ENCODE measurements at places on chromosomes 2 and 18. TPM values are rescaled to one million over a fixed set of nuclear protein-coding genes. Genes with fewer than 3 reads are reported as not detected.
A peak's percentile ranks its signal among the peaks of the same experiment; 100 is the strongest.

The C2orf15 gene
- 0.82 TPM for total RNA-seq

The PAX8 gene
- 5.4 TPM for total RNA-seq

The TMEM200C gene
- total RNA-seq, result 0.16 TPM

The NTSR2 gene
- total RNA-seq, result not detected

The KLHL30 gene
- not detected for total RNA-seq

The SLC9A4 gene
- not detected for total RNA-seq

The PTPRN gene
- 0.60 TPM for total RNA-seq

The MCM6 gene
- 0.37 TPM for total RNA-seq

DNA sequence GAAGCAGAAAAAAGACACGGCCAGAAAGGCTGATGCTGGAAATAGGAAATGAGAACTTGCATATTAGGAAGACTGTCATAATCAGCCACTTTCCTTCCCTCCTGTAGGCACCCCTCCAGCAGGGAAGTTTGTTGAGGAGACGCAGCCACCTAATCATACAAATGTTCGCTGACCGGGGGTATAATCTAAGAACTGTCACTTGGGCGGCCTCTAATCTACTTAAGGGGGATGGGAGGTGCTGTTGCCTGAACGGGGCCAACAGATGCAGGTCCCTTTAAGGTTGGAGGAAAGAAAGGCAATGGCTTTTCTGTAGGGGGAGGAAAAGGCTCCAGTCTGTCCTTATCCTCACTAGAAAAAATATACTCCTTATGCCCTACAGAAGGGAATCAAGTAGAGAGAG, 50.6 kb downstream of the DNAJC10 start:
- H3K27me3 ChIP-seq, result no peaks in the 10 kb centered on the region
- no peaks in the 10 kb centered on the region for H3K4me1 ChIP-seq
- no peak for DNase-seq
- H3K27ac ChIP-seq, result no peak overlapping the region

GRCh38 chr2:216985658-216986141, 125.8 kb upstream of the TNP1 start:
- no peaks in the 10 kb centered on the region for H3K36me3 ChIP-seq
- no peaks in the 10 kb centered on the region for H3K27me3 ChIP-seq
- DNase-seq, result no peak
- H3K4me1 ChIP-seq, result no peaks in the 10 kb centered on the region
- no peak overlapping the region for H3K4me3 ChIP-seq

GRCh38 chr2:106104332-106105062, 89.6 kb downstream of the UXS1 start:
- DNase-seq, result peak; percentile 59
- H3K4me3 ChIP-seq, result no peak overlapping the region
- no peaks in the 10 kb centered on the region for H3K36me3 ChIP-seq
- no peaks in the 10 kb centered on the region for H3K4me1 ChIP-seq

DNA sequence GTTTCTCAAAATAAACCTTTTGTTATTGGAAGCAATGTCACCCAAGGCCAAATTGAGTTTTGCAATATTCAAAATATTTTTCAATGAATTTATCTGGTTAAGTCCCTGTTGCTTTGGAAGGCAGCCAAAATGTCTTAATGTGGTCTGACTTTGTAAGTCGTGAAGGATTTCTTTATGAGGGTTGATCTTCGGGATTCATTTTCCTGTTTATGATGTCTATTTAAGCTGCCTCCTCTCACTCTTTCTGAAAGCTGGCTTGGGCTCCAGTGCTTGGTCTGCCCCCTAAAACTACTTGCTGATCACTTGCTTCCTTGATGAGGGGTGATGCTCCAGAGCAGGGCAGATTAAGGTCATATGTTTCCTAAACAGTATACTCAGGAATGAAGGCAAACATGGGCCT, 141.1 kb downstream of the ANTXR1 start:
- no peaks in the 10 kb centered on the region for H3K27me3 ChIP-seq
- no peaks in the 10 kb centered on the region for H3K36me3 ChIP-seq
- H3K4me1 ChIP-seq, result peaks cover 9% of the 10 kb centered on the region
- H3K4me3 ChIP-seq, result no peak overlapping the region

- no peaks in the 10 kb centered on the region for H3K4me1 ChIP-seq
- DNase-seq, result no peak
- no peak overlapping the region for H3K27ac ChIP-seq
- no peaks in the 10 kb centered on the region for H3K36me3 ChIP-seq
- no peak overlapping the region for H3K4me3 ChIP-seq
Observed at GRCh38 chr18:3972291-3972930, 482.7 kb downstream of the DLGAP1 start.

- H3K4me3 ChIP-seq, result no peak overlapping the region
- no peaks in the 10 kb centered on the region for H3K27me3 ChIP-seq
- H3K36me3 ChIP-seq, result no peaks in the 10 kb centered on the region
- H3K4me1 ChIP-seq, result peaks cover 15% of the 10 kb centered on the region
Observed at GRCh38 chr2:43012966-43013365, 213.4 kb downstream of the ZFP36L2 start.

GRCh38 chr18:46630160-46630559, 26.9 kb downstream of the LOXHD1 start:
- no peaks in the 10 kb centered on the region for H3K36me3 ChIP-seq
- no peak for DNase-seq
- no peak overlapping the region for H3K27ac ChIP-seq
- no peaks in the 10 kb centered on the region for H3K27me3 ChIP-seq
- no peak overlapping the region for H3K4me3 ChIP-seq

DNA sequence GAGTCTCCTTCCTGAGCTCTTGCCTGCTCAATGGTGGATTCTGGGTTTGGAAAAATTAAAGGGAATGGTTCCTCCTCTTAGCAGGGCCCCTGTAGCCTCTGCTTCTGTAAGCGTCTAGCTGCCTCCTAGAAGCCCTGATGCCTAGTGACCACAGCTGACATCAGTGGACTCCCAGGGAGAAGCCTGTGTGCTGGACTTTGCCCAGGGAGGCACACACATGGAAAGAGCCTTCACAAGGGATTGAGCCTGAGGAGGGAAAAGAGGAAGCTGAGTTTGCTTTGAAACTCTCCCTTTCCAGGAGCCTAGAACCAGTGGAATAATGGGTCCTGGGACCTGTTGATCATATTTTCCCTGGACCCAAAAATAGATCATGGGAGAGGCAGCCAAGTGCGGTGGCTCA, 1.4 kb upstream of the CFAP65 start:
- H3K36me3 ChIP-seq, result no peaks in the 10 kb centered on the region
- H3K4me1 ChIP-seq, result no peaks in the 10 kb centered on the region
- H3K27ac ChIP-seq, result no peak overlapping the region
- no peak overlapping the region for H3K4me3 ChIP-seq

- DNase-seq, result no peak
- H3K27ac ChIP-seq, result no peak overlapping the region
- H3K4me3 ChIP-seq, result no peak overlapping the region
- no peaks in the 10 kb centered on the region for H3K27me3 ChIP-seq
- no peaks in the 10 kb centered on the region for H3K36me3 ChIP-seq
Observed at GRCh38 chr2:61141151-61141550, 20.8 kb upstream of the C2orf74 start.

GRCh38 chr2:127679680-127680361, 4.5 kb upstream of the LIMS2 start:
- peaks cover 26% of the 10 kb centered on the region for H3K27me3 ChIP-seq
- no peak for DNase-seq
- H3K36me3 ChIP-seq, result no peaks in the 10 kb centered on the region
- H3K27ac ChIP-seq, result no peak overlapping the region

GRCh38 chr2:135265960-135266490, 213.9 kb downstream of the RAB3GAP1 start:
- no peak for DNase-seq
- no peak overlapping the region for H3K27ac ChIP-seq
- no peaks in the 10 kb centered on the region for H3K27me3 ChIP-seq
- no peaks in the 10 kb centered on the region for H3K4me1 ChIP-seq
- H3K36me3 ChIP-seq, result no peaks in the 10 kb centered on the region
- no peak overlapping the region for H3K4me3 ChIP-seq

Measured in transverse colon (tissue), 4 donors.